ENCODE measurements at places on chromosomes 12 and 14. TPM values are rescaled to one million over a fixed set of nuclear protein-coding genes. Genes with fewer than 3 reads are reported as not detected.
A peak's percentile ranks its signal among the peaks of the same experiment; 100 is the strongest.

DNA sequence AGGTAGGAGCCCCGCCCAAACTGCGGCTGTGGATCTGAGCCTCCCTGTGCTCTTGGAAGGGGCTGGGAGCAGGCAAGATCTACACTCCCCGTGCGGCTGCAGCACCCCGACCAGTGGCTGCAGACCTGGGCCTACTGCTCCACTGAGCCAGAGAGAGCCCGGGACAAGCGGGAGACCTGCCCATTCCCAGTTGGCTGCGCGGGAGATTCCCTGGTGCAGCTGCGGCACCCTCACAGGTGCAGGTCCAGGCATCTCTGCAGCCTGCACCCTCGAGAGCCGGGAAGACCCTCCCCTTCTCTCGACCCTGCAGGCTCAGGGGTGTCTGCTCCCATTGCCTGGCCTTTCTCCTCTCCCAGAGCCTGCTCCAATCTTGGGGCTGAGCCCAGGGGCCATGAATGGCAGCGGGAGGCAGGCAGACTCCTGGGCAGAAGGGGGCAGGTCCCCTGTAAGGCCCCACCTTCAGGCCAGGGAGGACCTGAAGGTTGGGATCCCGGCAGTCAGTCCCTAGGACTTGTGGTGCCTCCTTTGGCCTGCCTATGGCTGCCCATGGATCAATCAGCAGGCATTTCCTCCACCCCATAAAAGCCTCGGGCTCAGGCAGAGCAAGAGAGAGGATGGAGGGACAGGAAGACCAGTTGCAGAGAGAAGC lies 8.8 kb upstream of the A2M start:
- no peak for DNase-seq

- peak; percentile 18 for DNase-seq
Observed at GRCh38 chr12:59459966-59460660, 135.7 kb upstream of the SLC16A7 start.

DNA sequence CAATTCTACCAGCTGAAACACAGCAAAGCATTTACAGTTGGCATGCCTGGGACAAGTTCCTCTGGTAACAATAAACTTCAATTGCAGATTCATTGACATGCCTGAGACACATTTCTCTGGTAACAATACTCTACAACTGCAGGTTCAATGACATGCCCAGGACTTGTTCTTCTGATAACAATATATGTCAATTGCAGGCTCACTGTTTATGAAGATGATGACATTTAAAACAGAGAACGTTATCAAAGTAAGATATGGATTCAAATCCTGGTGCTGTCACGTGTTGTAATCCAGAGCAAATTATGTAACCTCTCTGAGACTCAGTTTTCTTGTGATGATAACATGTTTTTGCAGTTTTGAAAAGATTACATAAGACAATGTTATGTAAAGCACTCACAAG lies 20.5 kb downstream of the KITLG start:
- DNase-seq, result no peak

DNA sequence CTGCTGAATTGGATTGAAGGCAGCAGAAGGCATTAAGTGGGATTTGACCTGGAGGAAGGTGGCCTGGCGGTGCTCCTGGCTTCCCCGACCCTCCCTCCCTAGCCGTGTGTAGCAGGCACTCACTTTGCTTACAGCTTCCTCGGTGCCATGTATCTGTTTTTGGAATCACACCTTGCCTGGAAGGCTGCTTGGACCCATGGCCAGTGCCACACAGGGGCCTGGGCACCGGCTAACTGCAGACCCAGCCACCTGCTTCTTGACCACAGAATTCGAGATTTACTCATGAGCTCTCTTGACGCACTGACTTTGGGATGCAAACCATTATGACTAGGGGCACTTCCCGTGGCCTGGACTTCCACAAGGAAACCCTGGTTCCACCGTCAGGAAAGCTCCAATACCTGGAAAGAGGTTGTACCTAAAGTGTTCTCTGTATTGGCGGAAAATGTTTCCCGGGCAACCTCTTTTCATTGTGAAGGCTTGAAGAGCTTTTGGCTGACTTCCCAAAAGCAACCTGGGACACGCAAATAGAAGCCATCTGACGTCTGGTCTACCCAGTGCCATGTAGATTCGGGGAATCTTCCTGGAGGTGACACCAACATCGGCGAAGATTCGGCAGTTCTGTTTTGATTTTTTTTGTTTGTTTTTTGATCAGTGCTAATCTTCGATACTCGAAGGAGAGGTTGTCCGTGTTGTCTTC lies 125.6 kb upstream of the RTL1 start:
- DNase-seq, result no peak

DNA sequence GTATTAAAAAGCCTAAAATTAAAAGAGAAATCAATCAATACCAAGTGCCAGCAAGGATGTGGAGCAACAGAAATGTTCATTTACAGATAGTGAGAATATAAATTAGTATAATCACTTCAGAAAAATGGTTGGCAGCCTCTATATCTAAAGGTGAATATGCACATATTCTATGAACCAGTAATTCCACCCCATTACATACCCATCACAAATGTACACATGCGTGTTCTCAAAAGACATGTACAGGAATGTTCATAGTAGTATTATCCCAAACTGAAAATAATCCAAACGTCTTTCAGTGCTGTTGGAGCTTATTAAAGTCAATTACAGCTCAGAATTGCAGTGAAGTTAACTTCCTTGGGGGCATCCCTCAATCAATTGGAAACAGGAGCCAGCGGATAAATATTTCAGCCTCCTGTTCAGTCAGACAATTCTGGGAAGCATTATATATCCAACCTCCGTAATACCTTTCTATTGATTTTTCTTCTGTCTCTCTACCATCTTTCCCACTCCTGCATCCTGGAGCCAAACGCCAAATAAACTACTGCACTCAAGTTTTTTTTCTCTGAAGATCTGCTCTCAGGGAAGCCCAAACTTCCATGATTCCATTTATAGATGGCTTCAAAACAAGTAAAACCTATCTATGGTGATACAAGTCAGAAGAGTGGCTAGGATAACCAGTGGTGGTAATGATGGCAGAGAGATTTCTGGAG lies 45.0 kb upstream of the OR5AU1 start:
- no peak for DNase-seq

GRCh38 chr12:53299454-53300180 lies at the start of gene MYG1:
Gene MYG1 (plus strand): TSS chr12:53299695. CDS start chr12:53299738, 43 bp downstream.
- DNase-seq, result peak; percentile 94

RTL1 gene
- 0.07 TPM for total RNA-seq
